ENCODE measurements at places on chromosomes 2 and 18. TPM values are rescaled to one million over a fixed set of nuclear protein-coding genes. Genes with fewer than 3 reads are reported as not detected.
A peak's percentile ranks its signal among the peaks of the same experiment; 100 is the strongest.

DNA sequence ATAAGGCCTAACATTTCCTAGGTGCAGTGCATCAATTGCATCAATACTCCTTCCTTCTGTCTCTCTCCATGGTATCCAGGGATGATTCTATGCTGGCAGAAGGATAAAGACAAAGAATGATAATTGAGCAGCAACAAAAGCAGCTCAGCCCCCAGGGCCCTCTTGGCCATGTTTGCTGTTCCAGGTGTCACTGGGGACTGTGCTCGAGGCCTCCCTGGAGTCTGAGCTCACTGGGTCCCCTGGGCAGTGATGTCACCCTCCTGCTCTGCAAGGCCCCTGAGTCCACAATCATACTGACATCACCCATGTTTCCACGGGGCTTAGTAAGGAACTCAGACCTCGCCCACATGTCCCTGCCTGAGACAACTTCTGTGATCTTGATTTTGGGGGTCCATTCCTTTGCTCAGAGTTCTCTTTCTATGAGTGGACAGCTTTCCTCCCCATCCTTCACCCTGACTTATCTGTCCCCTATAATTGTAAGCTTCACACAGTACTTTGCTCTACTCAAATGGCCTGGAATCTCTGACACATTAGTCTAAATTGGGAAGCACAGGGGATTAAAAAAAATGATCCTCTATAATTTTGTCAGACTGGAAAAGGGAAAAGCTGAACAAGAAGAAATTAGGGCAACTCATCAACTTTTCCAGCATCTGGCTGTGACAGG is 15.8 kb upstream of the EXOC6B start:
- no peak for DNase-seq

GRCh38 chr2:146413086-146413610 is 1431.7 kb upstream of the ACVR2A start:
- DNase-seq = no peak

GRCh38 chr2:1721706-1722646 is 22.3 kb downstream of the PXDN start:
- DNase-seq = no peak

GRCh38 chr2:159713631-159714246 is 1.4 kb downstream of the MARCHF7 start:
- DNase-seq = no peak

- no peak for DNase-seq
These were observed 50.4 kb downstream of the IL1RL2 start for GRCh38 chr2:102237176-102237575.

DNA sequence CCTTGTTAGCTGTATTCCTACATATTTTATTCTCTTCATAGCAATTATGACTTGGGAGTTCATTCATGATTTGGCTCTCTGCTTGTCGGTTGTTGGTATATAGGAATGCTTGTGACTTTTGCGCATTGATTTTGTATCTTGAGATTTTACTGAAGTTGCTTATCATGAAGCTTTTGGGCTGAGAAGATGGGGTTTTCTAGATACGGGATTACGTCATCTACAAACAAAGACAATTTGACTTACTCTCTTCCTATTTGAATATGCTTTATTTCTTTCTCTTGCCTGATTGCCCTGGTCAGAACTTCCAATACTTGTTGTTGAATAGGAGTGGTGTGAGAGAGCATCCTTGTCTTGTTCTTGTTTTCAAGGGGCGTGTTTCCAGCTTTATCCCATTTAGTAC is 569.8 kb upstream of the NRXN1 start:
- no peak for DNase-seq

The RAMP1 gene
- total RNA-seq = 0.25 TPM

The LPIN2 gene
- total RNA-seq = 61.5 TPM

DNA sequence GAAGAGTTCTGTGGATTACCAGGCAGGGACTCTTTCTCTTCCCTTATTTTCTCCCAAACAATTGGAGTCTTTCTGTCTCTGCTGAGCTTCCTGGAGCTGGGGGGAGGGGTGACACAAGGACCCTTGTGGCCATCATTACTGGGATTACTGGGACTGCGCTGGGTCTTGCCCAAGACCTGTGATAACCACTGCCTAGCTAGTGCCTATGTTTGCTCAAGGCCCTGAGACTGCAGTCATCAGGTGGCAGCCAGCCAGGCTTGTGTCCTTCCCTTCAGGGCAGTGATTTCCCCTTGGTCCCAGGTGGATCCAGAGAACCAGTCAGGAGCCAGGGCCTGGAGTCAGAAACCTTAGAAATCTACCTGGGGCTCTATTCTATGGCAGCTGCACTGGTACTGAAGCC is 355.6 kb downstream of the PARD3B start:
- no peak for DNase-seq

The PLA2R1 gene
- total RNA-seq = not detected

DNA sequence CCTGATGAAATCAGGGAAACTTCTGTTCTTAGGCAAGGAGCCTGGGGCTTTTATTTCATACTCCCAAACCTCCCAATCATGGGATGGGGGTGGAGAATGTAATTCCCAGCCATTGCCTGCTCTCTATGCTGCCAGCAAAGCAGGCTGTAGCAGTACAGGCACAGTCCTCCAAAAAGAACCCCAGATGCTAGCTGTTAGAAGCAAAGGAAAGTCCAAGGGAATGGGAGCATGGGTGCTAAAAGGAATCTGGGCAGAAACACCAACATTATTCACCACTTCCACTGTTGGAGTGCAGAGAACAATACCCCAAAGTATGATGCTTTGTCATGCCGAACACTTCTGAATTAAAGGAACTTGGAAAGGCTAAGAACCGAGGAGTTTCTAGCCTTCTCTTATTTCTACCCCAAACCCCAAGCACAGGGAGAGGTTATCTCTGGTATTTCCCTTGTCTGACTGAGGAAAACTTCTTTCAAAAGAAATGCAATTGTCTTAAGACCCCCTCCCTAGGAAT is 24.7 kb downstream of the MDH1 start:
- DNase-seq = no peak

The LIPG gene
- 0.64 TPM for total RNA-seq

The SPATA3 gene
- not detected for total RNA-seq

DNA sequence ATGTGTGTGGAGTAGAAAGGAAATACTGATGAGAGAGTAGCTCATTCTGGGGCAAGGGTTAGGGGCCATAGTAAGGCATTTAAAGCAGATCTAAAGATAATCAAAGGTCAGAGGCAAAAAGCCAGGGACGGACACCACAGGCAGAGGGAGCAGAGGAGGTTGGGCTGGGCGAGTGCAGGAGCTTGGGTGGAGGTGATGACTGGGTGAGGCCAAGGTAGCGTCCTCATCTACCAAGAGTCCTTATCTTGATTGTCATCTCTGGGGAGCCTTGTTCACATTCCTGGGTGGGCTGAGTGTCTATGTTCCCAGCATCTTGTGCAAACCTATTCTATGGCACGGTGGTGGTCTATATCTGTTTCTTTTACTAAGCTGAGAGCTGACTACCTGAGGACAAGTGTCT is 26.1 kb upstream of the SAG start:
- no peak for DNase-seq

The DSC2 gene
- total RNA-seq = 0.14 TPM

The CCDC142 gene
- total RNA-seq = 11.8 TPM

The SLC9A4 gene
- total RNA-seq = not detected

The ACMSD gene
- total RNA-seq = not detected

The DNAH7 gene
- 0.18 TPM for total RNA-seq

The ASTL gene
- total RNA-seq = 23.3 TPM

The FAHD2A gene
- 33.6 TPM for total RNA-seq

GRCh38 chr2:209424199-209424701 is 403 bp downstream of the MAP2 start:
- DNase-seq = no peak

The C2orf80 gene
- not detected for total RNA-seq

DNA sequence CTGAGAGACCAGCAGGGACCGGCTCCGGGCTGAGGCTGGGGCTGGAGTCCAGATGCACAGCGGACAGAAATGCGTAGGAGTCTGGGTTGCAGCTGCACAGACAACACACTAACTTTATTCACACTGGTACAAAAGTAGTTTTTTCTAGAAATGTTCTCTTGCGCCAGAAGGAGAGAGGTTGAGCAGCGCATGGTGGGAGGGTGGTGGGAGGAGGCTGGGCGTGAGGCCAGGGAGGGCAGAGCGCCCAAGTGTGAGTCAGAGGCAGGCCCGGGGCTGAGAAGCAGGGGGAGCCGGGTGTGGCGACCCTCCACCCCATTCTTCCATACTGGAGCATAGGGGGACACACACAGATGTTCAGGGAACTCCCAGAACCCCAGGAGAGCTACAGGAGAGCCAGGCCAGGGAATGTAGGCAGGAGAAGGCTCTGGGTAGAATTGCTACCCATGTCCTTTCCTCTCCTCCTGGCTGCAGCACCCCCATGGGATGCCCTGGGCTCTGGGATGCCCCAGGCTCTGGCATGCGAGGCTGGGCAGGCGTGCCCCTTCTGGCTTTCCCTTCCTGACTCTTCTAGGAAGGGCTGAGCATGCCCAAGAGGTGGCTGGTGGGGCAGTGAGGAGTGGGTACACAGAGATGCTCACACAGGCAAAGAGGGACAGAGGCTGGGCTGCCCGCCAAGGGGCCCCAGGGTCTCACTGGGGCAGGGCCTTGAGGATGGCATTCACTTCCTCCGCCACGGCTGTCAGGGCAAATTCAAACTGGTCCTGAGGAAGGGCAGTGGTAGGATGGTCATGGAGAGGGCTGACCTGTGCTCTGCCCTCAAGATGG is 10.6 kb downstream of the DNAJB2 start:
- no peak for DNase-seq

The MLPH gene
- not detected for total RNA-seq

- DNase-seq = no peak
These were observed 8.2 kb upstream of the NT5C1B start for GRCh38 chr2:18597618-18598017.

DNA sequence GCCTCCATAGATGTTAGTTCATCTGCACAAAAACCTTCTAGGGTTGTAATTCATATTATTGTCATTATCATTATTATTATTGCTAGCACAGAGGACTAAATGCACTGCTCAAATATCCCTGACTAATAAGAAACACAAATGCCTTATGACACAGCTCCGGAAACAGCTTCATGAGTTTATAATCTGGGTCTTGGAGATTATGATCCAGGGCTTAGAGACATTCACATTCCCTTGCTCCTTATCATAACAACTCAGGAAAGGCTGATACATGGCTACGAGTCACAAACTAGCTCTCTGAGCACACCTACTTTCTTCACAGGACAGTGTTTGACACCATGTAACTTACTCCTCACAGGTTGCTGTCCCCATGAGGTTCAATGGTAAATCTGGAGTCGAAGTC is 102.2 kb upstream of the TTC39C start:
- DNase-seq = no peak

The DSG2 gene
- 0.89 TPM for total RNA-seq

The FECH gene
- 33.7 TPM for total RNA-seq

GRCh38 chr2:75381032-75381431 is 179.7 kb downstream of the EVA1A start:
- no peak for DNase-seq

GRCh38 chr2:216056739-216057138 is 24.9 kb downstream of the PECR start:
- no peak for DNase-seq

- no peak for DNase-seq
These were observed 49.6 kb upstream of the IGFBP2 start for GRCh38 chr2:216583606-216584005.

GRCh38 chr2:64860276-64860885 is 128.8 kb upstream of the SLC1A4 start:
- DNase-seq = no peak

DNA sequence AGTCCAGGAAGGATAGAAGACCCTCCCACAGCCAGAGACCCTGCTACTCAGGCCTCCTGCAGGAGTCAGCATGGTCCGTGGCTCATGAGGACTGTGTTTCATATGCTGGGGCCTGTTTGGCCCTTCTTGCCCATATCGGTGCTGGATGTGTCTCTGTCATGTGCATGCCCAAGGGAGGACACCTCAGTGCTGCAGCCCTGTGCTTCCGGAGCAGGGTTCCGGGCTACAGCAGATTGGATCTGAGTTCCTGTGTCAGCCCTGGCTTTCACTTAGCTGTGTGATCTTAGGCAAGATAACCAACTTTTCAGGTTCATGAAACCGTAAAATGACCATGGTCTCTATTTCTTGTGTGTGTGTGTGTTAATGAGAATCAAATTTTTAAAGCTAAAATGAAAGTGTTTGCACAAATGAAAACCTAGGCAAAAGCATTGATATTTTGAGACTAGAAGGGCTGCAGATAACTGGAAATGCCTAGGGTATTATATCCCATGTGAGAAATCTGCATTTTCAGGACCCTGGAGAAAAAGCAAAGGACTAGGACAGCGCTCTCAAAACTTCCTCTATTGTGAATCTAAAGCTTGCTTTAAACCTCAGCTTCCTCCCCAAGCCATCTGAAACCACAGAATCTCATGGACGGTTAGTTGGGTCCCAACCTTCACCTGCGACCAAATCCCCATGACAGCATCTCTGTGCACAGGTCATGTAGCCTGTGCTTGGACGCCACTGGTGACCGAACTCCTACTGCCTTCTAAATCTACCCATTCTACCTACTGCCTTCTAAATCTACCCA is 58.8 kb upstream of the CAPN13 start:
- DNase-seq = no peak

DNA sequence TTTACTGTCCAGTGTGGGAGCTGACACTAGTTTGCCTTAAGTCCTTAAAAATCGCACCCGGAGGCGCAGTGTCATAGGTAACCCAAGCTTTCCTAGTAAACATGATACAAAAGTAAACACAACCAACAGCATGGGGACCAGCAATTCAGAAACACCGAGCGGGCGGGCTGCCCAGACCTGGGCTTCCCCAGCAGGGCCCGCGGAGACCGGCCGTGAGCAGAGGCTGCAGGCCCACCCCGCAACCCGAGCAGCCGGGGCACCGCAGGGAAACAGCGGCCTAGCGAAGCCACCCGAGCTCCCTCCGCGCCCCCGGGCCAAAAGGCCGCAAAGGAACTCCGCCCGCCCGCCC is 296 bp downstream of the TTC21B start:
- DNase-seq = no peak

DNA sequence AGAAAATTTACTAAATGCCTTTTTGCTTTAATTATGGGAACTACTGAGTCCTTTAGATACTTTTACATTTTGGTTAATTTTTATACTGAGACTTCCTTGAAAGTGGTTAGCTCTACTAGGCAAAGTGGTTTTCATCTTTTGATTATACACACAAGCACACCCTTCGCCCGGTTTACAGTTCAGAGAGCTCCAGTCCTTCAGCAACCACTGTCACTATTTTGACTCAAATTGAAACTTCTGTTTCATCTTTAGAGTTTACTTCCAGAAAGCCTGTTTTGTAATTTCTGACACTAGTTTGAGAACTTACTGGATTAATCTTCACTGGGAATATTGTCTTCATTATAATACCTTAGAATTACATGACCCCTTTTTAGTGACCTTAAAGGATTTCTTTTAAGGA is 140.3 kb upstream of the FOSL2 start:
- DNase-seq = peak; percentile 26

The NXPH2 gene
- total RNA-seq = not detected

The MROH2A gene
- total RNA-seq = not detected

- no peak for DNase-seq
These were observed 809.4 kb downstream of the TSN start for GRCh38 chr2:122564843-122565242.

The NAT8 gene
- not detected for total RNA-seq

The UPP2 gene
- total RNA-seq = not detected
